ENCODE measurements at places on chromosomes 13 and 19.

- no peak for DNase-seq
Observed at GRCh38 chr13:99640260-99640659, 139.0 kb downstream of the TM9SF2 start.

DNA sequence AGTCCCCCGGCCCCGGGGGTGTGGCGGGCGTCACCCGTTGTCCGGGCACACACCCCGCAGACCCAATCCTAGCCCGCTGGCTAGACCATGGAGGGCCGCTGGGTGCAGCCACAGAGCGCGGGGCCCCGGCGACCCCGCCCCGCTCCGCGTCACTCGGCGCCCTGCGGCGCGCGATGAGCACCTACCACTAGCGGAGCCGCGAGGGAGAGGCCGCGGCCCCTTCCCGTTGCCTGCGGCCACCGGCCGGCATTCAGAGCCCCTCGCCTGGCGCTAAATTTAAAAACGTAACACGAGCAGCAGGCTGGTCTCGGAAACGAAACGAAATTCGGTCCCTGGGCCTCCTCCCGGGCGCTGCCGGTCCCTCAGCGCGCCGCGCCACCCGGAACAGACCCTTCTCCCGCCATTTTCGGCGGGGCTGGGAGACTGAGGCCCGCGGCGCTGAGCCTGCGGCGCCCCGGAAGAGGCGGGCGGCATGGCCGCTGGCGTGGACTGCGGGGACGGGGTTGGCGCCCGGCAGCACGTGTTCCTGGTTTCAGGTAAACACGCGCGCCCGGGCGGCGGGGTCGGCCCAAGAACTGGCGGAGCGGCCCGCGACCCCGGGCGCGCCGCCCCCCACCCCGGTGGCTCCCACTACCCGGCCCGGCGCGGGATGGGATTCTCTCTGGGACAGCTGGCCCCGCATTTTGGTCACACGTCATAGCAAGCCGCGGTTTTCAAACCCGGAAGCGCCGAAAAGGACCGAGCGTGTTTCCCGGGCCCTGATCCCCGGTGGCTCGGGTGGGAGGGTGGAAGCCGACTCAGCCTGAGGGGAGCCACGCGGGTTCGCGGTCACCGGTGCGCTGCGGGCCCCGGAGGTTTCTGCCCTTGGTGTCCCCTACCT is at the start of gene RNASEH2B:
Gene RNASEH2B (plus strand): TSS at position 187 of the 880 bp plus-strand sequence. CDS start 286 bp downstream, at position 473.
- DNase-seq, result no peak

DNA sequence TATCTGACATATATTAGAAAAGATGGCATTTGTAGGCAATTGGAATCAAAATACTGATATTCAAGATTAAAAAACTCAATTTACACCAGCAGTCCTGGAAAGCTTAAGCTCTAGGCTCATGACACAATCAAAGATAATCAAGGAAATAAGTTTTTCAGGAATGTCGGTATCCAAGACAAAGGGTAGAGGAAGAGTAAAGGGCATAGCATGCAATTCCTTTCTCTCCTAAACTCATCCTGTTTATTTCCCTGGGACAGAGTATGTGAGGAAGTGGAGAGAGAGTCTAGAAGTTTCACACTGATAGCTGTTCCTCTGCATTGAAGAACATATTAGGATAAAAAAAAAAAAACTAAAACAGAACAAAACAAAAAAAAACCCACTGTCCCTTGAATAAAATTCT is 2452.1 kb downstream of the PCDH9 start:
- no peak for DNase-seq

GRCh38 chr19:14502334-14503092 is 6.6 kb upstream of the GIPC1 start:
- DNase-seq, result no peak

GRCh38 chr13:91017031-91017668 is 330.3 kb upstream of the MIR17HG start:
- DNase-seq, result no peak

DNA sequence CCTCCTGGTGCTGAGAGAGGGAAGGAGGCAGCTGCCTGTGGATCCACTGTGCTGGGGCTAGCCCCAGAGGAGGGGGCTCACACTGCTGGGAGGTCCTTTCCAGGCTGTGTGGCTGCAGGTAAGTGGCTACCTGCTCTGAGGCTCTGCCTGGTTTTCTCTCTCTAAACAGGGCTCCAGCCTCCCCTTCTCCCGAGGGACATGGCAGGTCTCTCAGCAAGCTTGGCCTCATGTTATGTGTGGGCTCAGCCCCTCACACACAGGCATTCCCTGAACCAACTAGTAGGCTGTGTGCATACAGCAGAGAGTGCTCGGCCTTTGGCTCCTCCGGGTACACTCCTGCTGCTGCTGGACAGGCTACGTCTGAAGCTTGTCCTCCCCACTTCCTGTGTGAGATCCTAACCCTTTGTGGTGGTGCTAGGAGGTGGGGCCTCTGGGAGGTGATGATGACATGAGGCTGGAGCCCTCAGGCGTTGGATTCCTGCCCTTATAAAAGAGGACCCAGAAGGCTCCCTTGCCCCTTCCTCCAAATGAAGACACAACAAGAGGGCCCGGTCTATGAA is 4.2 kb downstream of the ZNF835 start:
- no peak for DNase-seq

DNA sequence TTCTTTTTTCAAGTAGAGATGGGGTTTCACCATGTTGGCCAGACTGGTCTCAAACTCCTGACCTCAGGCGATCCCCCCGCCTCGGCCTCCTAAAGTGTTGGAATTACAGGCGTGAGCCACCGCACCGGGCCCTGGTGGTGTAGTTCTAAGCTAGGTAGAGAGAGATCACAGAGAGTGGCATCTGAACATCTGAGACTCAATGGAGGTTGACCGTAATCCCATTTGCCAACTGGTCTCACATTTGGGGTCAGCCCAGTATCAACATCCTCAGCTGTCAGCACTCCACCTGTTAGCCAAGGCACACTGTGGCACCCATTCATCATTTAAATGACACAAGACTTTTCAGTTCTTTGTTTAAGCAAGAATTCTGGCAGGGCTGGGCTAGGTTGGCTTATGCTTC is 8.1 kb downstream of the SELENOW start:
- no peak for DNase-seq

- no peak for DNase-seq
Observed at GRCh38 chr13:101639711-101640110, 187.2 kb downstream of the ITGBL1 start.

DNA sequence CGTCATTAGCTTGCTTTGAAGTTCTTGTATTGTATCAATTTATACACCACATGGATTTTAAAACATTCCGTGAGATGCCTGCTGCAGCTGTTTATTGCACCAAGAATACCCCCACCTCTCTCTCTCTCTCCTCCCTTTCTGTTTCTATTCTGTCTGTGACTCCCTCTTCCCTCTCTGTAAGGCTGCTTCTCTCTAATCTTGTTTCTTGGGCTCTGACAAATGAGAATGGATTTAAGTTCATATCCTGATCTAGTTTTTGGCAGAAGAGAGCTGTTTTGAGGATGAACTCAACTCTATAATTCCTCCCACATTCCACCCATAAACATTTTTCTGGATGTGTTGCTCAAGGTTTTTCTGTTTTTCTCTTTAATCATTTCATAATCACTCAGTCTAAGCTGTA is 144.3 kb upstream of the FRY start:
- no peak for DNase-seq

DNA sequence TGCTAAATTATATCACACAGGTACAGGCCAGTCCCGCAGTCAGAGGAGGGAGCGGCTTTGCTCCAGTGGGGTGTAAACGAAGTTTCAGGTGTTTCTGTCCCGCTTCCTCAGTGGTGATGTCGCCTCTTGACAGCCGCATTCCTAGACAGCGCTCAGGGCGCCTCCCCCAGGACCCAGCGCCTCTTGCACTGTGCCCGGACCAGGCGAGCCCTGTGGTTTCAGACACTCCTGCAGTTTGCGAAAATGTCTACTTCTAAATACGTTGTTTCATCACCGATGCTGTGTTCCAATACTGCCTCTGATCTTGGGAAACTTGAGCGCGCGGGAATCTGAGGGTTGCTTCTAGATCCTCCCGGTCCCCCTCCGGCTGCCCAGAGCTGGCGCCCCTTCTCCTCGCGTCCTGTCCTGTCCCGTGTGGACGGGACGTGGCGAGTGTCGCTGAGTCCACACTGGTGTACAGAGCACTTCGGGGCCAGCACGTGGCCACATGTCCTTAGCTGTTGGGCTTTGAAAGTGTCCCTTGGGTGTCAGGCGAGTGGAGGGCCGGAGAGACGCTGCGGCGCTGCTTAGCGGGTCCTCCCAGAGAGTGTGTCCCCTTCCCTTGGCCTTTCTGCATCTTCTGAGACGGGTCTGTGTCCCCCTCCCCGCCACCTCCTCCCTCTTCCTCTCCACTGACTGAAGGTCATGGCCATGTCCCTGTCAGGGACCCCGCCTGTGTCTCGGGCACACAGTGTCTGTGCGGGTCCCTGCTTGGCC is 14.6 kb upstream of the RPS15 start:
- no peak for DNase-seq

- DNase-seq, result no peak
Observed at GRCh38 chr19:35037716-35038622, 3.6 kb upstream of the HPN start.

DNA sequence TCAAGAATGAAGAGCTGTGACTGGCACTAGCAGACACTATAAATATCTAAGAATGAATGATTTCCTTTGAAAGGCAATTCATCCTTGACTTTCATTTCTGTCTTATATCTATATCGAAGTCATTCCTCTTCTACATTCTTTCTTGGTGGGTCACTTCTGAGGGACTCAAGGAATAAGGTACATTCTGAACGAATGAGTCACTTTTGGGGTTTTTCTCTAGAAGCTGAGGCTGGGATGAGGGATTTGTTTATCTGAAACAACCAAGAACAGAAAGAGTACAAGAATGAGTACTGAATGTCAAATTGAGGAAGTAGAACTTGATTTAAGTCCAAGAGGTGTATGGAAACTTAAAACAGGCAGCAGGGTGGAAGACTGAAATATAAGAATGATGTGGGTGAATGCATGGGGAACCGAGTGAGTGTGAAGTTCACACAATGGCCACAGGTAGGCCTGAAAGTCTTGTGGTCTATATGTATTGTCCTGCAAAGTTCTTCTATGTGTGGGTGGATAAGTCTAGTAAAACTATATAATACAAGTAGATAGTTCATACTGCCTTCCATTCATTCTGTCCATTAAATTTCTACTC is 343.9 kb downstream of the OXGR1 start:
- DNase-seq, result no peak

- DNase-seq, result no peak
Observed at GRCh38 chr19:17259118-17259780, 5.3 kb downstream of the USHBP1 start.

GRCh38 chr19:17754634-17755442 is 3.6 kb downstream of the FCHO1 start:
- DNase-seq, result no peak

GRCh38 chr13:79775830-79776229 is 294.9 kb downstream of the NDFIP2 start:
- no peak for DNase-seq

GRCh38 chr19:1997353-1998233 is 17.9 kb downstream of the BTBD2 start:
- no peak for DNase-seq

GRCh38 chr13:34502621-34503020 is 439.4 kb upstream of the NBEA start:
- DNase-seq, result no peak

DNA sequence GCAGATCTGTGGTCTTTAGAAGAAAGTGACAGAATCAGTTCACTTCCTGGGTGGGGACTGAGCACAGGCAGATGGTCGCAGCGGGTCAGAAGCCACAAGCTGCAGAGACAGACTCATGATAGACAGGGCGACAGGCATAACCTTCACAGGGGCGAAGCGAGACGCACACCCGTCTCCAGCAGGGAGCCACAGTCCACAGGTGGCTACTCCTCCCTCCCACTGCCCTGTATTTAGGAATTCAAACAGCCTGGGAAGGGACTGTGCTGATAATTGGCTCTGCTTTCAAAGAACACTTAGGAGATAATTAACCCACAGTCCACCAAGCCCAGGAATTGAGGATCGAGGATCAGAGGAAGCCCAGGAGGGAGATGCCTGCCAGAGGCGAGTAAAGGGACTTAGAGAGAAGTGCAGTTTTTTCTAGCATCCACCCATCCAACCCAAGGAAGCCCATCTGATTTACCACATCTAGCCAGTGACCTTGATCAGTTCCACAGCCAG is 23.2 kb downstream of the RFX2 start:
- DNase-seq, result no peak

DNA sequence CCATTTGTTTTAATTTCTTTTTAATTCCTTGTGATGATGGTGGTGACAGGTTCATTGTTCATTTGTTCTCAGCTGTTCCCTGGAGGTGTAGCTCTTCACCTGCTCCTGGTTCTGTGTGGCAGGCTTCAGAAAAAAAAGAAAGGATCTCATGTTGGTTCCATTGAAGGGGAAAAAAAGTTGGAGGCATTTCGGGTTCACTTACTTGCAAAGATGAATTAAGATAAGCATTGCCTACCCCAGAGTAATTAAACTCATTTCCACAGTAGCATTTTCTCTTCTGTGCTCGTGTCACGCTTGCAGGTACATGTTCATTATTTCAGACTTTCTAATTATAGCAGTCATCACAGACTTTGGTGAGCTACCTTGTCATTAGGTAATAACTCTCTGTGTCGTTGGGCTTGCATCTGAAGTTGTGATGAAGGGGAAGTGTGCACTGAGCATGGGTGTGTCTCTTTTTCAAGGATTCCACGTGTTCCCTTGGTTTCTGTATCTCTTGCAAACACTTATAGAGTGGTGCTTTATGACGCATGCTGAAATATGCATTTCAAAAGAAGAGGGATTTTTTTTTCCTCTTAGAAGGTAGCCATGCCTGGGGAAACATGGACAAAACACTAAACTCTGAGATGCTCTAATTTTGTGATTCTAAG is 69.1 kb downstream of the MTUS2 start:
- DNase-seq, result no peak

- no peak for DNase-seq
Observed at GRCh38 chr13:29648760-29649159, 53.3 kb upstream of the SLC7A1 start.

DNA sequence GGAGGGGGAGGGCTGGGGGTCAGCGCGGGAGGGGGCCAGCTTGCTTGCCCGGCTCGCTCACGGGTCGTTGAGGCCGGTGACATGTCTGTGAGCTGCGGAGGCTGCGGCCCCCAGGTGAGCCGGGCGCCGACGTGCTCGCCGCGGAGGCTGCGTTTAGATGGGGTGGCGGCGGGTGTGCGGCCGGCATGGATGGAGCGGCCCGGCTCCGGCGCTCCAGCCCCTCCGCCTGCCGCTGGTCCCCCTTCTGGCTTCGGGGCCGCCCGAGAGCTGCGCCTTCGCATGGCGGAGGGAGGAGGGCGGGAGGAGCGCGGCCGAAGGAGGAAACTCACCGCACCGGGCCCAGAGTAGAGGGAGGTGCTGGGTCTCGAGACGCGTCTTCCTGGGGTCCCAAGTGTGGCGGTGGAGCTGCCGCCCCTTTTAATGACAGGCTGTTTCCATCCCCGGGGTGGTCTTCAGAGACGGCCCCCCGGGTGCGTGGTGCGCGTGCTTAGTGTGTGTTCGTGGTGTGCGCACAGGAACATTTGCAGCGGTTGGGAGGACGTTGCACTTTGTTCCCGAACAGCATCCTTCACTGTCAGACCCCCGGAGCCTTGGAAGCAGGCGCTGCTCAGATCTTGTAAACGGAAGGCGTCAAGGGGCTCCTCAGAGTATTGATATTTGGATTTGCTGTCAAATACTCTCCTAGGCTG is at the start of gene AKAP11:
Gene AKAP11 (plus strand): TSS at position 38 of the 689 bp plus-strand sequence. CDS start 14,197 bp downstream, outside the sequence.
- DNase-seq, result no peak

GRCh38 chr13:45482571-45483173 is 17.9 kb downstream of the COG3 start:
- DNase-seq, result no peak

- no peak for DNase-seq
Observed at GRCh38 chr13:20425819-20426219, 99.8 kb downstream of the CRYL1 start.

All from forelimb muscle (tissue), 1 donor.